Activated CD4-positive, alpha-beta T cell treated with anti-CD3 and anti-CD28 coated beads, Interleukin-2, amount 50 U/mL, for 1 hour (primary cell): ENCODE measurements at places on chromosomes 1 and 21.

DNA sequence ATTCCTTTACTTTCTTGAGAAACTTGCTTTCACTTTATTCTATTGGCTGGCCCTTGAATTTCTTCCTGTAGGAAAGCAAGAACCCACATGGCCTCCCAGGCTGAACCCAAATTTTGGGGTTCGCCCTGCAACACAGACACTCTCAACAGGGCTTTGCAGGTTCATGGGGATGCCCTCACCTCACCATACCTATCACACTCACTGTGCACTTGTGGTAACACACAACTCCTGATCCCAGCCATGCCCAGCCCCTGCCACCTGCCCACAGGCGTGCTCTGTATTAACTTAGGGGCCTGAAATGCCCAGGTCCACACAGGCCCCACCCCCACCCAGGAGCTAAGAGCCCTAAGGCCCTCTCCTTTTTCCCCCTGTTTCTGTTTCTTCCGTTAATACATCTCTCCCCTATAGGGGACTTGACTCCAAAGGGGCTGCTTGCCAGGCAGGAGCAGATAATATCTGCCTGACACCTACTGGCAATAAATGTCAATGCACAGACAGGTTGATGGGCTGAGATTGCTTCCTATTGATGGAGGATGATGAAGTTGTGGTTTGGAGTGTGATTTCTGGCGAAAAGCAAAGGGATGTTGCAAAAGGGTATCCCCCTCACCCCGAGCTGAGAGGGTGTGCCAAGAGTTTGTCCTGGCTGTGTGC is 171.5 kb downstream of the AJAP1 start:
- no peak for DNase-seq

DNA sequence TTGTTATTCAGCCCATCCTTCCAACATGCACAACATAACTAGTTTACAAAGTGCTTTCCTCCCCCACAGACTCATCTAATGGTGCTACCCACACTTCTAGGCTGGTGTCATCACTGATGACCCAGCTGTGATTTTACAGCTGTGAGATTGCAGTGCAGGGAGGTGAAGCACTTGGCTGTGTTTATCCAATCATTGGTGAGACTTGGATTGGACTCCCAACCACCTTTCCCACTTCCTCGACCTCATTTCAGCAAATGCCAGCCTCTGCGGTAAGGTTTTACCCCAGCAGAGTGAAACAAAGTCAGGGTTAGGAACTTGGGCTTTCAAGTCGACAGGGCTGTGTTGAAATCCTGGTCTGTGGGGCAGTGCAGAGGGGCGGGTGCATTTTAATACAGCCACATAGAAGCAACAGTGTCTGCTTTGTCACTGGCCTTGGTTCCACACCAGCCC is 22.1 kb downstream of the ECHDC2 start:
- no peak for DNase-seq

DNA sequence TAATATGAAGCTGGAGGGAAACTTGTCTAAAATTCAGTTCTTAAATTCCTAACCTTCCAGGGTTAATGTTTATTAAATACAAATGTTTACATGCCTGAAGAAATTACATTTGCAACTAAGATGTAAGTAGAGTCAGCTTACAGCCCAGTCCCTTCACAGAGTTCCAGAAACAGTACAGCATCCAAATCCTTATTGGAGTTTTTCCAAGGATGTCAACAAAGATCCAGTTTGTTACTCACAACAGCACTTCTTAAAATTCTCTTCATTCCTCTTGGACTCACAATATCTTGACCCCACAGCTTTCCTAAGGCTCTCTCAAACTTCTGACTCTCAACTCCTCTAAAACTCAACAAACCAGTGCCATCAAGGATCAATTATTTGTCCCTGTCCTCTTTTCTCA is 50.1 kb upstream of the RWDD3 start:
- no peak for DNase-seq

DNA sequence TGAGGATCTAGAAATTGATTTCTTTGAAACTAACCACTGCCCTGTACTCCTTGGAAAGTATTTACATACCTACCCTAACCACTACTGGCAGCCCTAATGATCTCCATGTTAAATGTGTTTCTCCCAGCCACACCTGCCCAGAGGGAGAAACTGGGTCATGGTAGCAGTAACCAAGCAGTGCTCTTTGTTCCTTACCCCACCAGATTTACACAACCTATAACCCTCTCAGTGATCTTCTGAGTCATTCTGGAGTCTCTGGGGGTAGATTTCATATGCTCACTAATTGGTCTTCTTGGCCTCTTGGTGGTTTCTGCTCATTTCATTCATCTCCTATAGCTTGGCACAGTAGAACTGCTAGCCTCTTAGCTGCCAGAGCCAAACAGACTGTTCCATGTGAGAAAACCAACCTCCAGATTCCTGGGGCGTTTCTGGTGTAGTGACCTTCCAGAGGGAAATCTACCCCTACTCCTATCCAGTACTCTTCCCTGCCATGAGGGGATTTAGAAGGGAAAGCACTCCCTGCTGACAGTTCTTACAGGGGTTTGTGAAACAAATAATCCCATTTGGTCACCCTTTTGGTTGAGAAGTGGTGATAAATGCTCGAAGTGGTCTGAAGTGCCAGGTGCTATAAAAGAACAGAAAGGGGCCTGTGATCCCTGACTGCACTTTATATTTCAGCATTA is 36.2 kb upstream of the LRIG2 start:
- DNase-seq: no peak

- DNase-seq: no peak
Measured at GRCh38 chr21:33980276-33980916, 64.8 kb upstream of the ATP5PO start.

GRCh38 chr1:9473032-9473807 is 66.0 kb upstream of the SLC25A33 start:
- DNase-seq: no peak

DNA sequence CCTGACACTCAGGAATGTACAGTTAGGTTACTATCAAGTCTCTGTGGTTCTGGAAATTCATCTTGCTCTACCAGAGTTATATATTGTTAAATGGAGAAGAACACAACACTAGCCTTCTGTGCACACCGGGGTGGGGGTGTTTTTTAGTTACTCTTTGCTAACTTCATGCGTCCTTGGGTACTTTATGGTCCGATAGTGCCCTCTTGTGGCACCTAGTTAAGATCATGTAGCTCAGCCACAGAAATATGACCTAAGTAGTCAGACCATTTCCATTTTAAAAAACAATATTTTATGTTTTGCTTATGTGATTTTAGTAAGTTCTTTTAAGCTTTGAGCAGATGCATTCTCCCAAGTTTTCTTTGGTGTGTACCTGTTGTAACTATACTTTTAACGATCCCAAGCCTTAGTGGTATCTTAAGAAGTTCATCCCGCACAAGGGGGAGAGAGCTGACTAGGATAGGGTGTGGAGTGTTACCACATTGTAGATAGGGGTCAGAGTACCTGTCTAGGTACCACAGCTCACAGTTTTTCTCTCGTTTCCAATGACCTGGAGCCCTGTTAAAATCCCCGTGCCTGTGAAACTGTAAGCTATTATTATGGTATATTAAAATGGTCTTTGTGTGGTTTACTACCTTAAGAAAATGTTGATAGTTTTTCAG is 20.6 kb upstream of the SH3D21 start:
- peak; percentile 61 for DNase-seq

- no peak for DNase-seq
Measured at GRCh38 chr1:209546390-209547085, 37.0 kb upstream of the CAMK1G start.

- DNase-seq: no peak
Measured at GRCh38 chr1:114551400-114551799, 30.0 kb downstream of the BCAS2 start.

DNA sequence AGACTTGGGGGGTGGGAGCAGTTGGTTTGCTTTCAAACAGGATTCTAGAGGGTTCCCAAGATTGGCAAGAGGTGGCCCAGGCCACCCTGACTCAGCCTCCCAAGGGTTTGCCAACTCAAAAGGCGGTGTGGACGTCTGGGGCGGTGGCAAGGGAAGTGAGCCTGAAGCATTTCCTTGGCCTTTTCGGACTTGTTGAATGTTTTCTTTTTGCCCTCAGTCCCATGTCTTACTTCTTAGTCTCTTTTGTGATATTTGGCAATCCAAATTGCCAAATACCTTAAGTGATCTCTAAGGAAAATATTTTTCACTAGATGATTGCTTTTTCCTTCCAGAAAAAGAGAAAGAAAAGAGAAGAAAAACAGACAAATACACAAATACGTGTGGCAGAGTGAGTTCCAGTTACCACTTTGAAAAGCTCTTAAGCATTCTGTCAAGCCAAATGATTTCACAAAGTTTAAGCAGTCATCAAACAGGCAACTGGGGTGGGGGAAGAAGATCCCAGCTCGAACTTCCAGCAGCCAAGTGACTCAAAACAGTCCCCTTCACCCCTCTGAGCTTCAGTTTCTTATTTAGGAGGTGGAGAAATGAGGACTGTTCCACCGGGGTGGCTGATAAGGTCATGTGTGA is 374.6 kb upstream of the USP24 start:
- no peak for DNase-seq

GRCh38 chr1:23736437-23737134 is 6.7 kb upstream of the ELOA start:
- DNase-seq: no peak

DNA sequence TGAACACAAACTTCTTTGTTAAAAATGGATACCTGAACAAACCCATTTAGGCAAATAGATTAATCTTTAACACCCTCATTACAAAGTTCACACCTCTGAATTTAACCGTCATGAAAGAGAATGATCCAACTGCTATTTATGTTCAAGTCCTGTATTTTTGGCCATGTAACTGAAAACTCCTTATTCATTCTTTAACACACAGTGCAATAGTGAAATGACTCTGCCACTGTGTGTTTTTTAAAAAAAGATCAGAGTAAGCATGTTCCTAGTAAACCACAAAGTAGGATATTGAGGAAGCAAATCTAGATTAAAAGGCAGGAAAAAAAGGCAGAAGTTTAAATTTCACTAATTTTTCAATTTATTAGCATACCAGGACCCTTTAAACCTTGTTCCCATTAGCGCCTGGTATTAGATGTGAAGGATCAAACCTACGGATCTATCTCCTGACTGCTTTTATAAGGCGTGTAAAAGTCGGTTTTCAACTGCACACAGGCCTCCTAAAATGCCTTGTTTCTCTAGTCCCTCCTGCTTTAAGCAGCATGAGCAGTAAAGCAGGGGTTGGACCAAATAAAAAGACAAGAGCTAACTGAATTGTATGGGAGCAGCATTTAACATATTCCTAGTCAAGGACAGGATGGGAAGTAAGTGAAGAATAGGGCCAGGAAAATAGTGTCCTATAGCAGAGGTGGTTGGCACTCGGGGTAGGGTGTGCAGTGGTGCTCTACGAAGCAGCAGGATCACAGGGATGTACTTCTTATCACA is 33.4 kb downstream of the NUCKS1 start:
- DNase-seq: no peak

GRCh38 chr1:11100149-11100493 is 452 bp upstream of the EXOSC10 start:
- no peak for DNase-seq

DNA sequence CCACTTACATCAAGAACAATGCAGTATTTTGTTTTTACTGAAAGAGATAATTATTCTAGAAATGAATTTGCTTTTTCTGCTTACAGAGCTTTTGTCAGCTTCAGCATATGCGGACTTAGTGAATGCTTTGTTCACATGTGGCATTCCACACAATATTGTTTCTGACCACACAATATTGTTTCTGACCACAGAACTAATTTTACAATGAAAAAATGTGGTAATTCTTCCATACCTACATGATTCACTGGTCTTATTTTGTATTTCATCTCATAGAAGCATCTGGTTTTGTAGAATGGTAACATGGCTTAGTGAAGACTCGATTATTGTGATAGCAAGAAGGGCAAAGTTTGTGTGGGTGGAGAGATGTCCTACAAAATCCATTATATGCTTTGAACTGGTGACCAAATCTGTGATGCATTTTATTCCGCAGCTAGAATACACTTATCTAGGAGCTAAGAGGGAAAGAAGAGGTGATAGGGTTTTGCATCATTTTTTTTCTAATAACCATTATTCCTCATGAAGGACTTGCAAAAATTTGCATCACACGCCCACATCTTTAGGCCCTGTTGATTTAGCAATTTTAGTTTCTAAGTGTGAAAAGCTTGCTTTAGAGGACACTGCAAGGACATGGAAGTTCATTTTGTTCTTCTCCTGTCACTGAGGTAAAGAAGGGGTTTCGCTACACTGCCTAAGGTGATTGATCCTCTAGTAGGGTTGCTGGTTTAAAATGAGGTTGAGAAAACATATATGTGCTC is 75.3 kb downstream of the HLX start:
- no peak for DNase-seq

DNA sequence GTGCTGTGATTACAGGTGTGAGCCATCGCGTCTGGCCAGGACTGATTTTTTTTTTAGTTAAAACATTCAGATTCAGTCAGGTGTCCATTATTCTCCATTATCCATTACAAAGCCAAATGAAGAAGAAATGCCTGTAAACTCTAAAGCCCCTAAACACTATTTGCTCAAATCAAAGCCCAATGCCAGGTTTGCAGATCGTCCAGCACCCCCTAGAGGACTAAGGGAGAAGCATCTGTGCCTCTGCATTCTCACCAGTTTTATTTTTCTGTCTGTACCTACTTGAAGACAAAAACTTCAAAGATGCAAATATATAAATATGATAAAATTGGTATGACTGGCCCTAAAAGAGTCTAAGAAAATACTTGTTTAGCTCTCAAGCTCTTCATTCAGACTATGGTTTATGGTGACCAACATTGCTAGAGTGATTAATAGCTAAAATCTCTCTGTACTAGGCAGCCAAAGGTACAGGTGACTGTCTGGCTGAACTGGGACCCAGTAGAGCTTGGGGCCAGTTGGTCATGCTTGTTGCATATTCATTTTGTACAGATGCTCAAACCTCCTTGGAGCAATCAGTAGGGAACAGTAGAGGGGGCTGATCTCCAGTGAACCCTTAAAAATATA is 138.4 kb downstream of the SYT2 start:
- no peak for DNase-seq

- no peak for DNase-seq
Measured at GRCh38 chr1:200512191-200512590, 102.4 kb upstream of the ZNF281 start.

GRCh38 chr1:203251466-203251865 is 22.0 kb upstream of the CHIT1 start:
- no peak for DNase-seq

DNA sequence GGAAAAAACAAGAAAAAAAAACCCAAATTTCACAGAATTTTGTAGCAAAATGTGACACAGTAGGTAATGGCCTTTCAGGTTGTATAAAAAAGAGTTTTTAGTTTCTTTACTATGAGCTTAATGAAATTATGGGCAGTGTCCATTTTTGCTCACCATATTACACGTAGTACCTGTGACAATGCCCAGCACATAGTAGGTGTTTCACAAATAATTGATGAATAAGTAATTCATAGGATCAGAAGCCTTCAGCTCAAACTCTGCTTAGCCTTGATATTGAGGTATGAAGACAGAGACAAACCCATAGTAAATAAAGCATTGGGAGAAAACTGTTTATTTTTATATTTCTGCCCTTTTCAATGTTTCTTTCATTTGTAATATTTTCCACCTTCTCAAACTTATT is 97.2 kb downstream of the LHX9 start:
- DNase-seq: no peak

DNA sequence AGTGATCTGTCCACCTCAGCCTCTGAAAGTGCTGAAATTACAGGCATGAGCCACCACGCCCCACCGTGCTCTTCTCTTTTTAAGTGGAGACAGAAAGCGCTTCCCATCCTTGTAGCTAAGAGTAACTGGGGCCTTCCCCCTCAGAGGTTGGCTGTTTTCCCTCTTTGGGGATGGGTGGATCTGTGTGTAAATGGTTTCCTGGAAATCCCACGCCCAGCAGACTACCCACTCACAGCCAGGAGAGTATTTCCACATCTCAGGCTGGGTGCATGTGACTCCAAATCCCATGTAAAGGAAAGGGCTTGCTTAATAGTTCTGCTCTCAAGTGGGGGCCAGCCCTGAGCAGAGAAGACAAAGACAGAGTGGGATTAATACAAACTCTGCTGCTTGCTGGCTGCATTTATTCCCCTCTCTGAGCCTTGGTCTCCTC is 19.6 kb upstream of the TCEA3 start:
- DNase-seq: no peak
